ENCODE measurements at places on chromosomes 12 and 14. TPM values are rescaled to one million over a fixed set of nuclear protein-coding genes. Genes with fewer than 3 reads are reported as not detected.

DNA sequence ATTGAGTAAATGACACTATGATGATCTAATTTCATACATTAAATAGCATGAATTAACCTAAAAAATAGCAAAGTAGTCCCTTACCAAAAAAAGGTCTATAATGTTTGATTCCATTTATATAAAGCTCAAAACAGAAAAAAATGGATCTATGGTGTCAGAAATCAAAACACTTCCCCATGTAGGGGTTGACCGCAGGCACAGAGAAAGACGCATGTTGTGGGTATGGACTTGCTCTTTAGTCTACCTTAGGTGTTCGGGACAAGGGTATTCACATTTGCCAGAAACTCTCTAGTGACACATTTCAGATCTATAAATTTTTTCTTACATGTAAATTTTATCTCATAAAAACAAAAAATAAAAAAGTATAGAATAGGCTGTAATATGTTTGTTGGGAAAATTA is 1262.9 kb downstream of the TMEM121 start:
- no peak for DNase-seq

IL31 gene
- not detected for total RNA-seq

- DNase-seq: no peak
Observed at GRCh38 chr12:7501031-7501588, 2.5 kb downstream of the CD163 start.

- no peak for DNase-seq
Observed at GRCh38 chr14:70011098-70011497, 131.9 kb downstream of the SMOC1 start.

CLEC9A gene
- not detected for total RNA-seq

- DNase-seq: no peak
Observed at GRCh38 chr12:131591136-131591535, 119.8 kb upstream of the SFSWAP start.

MGP gene
- not detected for total RNA-seq

SLC2A3 gene
- 0.37 TPM for total RNA-seq

SINHCAF gene
- total RNA-seq: 121 TPM

GRCh38 chr14:94342334-94342934 is 19.3 kb upstream of the SERPINA6 start:
- peak; percentile 88 for DNase-seq

DNA sequence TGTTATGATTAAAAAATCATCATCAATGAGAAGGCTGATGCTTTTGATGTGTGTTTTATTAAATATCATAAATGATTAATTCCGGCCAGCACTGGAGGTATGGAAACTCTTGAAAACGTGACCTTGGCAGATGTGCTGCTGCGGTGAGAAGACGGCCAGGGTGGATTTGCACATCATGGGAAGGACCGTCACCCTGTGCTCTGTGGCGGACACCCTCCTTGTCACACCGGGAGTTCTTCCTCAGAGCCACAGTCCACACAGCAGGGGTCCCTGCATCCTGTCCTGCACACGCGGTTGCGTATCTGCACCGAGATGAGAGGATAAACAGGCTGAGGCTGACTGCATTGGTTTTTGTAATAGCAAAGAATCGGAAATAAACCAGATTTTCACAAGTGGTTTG is 33.5 kb downstream of the FZD10 start:
- no peak for DNase-seq

- no peak for DNase-seq
Observed at GRCh38 chr12:19021646-19022045, 107.9 kb upstream of the PLEKHA5 start.

NFYB gene
- 28.3 TPM for total RNA-seq

PLD4 gene
- 0.12 TPM for total RNA-seq

DNA sequence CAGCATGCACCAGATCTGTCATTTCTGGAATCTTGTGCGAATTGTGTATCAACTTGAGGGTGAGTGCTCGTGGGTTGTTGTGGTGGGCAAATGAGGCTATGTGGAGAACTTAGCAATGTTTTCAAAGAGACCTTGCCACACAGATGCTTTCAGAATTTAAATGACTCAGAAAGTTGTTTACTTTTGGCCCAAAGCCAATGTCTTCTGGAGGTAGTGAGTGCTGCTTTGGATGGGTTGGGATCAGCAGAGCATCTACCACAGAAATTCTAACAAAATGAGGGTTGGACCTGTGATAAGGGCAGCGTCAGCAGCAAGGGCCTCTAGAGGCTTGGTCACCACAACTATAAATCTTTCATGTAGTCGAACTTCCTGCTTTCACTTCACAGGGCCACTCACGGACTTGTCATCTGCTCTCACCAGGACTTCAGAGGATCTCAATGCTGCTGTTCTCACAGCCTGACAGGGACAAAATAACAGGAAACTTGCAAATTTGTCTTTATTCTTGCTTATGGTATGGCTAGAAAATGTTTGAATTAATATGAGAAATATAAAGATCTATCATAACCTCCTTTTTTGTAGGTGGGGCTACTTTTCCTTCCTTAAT is 111.4 kb downstream of the DACT1 start:
- peak; percentile 25 for DNase-seq

GDF11 gene
- total RNA-seq: 6.7 TPM

GRCh38 chr14:51454351-51454750 is 197.4 kb upstream of the FRMD6 start:
- DNase-seq: no peak

- no peak for DNase-seq
Observed at GRCh38 chr12:26937443-26937862, 328 bp downstream of the INTS13 start.

DNA sequence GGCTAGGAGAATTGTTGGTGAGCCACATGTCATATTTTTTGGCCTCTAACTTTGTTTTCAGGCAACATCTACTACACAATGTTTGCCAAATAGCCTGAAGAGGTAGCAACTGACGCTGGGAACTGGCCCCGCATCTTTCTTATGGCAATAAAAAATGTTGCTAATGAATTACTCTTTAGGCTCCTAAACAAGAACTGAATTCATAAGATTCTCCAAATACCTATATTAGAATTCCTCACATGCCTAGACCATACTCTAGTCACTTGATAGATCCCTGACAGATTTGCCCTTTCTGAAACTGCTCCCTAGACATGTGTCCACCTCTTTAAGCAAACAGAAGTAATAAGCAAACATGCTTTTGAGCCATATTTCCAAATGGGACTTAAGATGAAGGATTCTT is 209.0 kb upstream of the ATXN7L3B start:
- no peak for DNase-seq

GRCh38 chr12:102800565-102800964 is 116.5 kb downstream of the PAH start:
- DNase-seq: peak; percentile 15

DNA sequence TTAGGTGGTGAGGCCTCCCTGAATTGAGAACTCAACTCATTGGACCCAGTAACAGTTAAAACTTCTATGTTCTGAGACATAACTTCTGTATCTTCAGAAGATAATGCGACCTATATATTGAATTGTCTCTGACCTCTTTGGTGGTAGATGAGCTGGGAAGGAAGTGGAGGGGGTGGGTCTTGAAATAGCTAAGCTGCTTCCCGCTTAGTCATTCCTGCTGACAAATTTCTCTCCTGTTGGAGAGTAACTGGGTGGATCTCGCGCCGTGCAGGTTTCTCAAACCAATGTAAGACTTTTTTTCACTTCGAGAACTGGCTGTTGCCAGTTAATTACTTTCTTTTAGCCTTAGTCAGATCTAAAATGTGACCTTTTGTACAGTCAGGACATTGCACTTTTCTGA is 100.8 kb downstream of the PPHLN1 start:
- no peak for DNase-seq

DNA sequence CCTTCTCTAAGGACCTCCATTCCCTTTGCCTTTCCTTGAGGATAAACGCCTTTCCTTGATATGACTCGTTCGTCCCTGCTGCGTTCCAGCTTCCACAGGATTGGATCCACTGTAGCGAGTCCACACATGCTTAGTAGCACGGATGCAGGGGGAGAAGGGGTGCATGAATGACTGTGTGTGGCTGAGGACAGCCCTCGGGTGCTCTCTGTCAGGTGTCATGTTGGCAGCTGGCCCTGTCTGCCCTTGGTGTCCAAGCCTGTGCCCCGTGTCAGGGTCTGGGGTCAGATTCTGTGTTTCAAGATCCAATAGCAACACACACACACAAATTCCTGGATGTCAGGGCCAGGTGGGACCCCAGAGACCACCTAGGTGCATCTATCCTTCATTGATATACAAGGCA is 17.5 kb upstream of the KRT80 start:
- no peak for DNase-seq

DNA sequence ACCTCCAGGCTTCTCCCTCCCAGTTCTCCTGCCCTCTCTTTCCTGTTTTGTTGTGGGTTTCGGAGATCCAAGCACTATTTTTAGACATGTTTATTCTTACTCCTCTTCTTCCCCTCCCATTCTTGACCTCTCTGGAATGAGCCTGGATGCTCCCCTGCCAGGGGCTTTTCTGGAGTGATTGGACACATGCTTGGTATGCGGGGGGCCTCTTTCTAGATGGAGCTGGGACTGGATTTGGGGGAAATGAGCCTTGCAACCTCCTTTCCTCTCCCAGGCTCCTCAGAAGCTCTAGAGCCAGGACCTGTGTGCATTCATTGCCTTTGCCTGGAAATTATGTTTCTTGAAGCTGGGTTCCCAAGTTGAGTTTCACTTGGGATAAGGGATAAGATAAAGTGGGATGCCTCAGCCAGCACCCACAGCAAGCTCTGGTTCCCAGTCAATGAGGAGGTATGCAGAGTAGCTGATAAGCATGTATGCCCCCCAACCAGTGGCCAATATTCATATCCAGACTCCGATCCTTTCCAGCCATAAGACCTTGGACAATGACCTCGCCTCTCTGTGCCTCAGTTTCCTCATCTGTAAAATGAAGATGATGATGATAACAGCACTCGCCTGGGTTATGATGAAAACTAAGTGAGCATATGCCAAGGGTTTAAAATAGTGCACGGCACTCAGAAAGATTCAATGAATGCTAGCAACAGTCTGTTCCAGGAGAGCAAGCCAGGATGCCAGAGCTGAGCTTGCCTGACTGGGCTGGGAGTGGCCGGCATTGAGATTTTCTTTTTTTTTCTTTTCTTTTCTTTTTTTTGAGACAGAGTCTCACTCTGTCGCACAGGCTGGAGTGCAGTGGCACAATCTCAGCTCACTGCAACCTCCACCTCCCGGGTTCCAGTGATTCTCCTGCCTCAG is 97.8 kb downstream of the SCARB1 start:
- DNase-seq: no peak

CHGA gene
- 0.24 TPM for total RNA-seq

GRCh38 chr12:30151831-30152230 is 368.1 kb upstream of the TMTC1 start:
- no peak for DNase-seq

DNA sequence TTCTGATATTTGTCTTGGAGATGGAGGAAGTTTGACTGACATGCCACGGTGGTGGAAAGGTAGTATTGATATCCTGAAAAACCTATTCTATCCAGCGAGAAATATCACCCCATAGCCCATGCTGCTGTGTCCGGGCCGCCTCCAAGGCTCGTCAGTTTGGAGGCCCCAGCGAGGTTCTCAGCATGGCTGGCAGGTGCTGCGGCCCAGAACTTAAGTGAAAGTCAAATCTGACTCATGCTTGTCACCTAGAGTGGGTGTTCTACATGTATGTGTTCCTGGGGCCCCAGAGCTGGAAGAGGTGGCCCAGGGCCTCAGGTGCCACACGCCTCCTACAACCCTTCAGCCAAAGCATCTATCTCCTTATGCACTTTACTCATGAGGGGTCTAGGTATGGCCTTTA is 92.9 kb downstream of the GCH1 start:
- no peak for DNase-seq

GRCh38 chr12:62656591-62657362 is 190.2 kb downstream of the MON2 start:
- DNase-seq: no peak
